Posterior vena cava (tissue), 2 donors: ENCODE measurements at places on chromosomes 12 and 14. TPM values are rescaled to one million over a fixed set of nuclear protein-coding genes. Genes with fewer than 3 reads are reported as not detected.

DNA sequence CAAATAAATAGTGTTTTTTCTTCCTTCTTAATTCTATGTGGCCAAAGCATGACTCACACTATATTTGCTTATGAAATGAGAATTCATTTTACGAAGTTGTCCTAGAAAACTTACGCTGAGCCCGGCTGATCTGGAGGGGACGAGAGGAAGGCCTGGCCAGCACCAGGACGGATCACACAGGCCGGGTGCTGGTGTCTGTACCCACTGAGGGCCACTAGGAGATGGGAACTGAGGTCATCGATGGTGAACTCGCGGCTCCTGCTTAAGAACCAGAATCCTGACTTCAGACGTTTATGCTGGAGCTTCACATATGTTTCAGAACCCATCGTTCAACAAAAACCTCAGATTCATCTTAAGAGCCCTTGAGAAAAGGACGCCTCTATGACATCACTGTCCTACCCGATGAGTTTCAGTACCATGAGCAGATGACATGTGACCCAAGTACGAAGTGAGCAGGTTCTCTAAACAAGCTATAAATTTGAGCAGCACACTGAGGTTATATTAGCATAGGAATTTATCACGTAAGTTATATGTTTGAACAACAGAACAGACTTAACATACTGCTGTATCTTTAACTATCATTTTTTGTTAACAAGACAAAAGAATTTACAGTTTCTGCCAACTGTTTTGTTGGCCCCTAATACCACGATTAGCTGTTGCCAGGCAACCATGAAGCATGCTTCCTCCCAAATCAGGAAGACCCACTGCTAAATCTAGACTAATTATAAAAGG, 111.9 kb downstream of the FOXN3 start:
- DNase-seq, result no peak

DNA sequence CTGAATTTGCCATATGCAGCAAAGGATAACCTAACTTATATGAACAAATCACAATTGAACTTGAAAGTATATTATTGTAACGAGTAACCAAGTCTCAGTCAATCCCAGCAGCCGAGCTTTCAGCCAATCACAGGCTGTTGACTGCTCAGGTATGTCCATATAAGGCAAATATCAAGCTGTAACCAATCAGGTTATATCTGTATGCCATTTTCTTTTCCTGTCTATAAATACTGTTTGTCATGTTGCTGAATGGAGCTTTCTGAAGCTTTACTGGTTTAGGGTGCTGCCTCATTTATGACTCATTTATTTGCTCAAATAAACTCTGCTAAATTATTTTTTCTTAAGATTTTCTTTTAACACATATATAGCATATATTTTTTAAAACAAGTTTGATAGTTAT, 1059.5 kb downstream of the GALC start:
- no peak for DNase-seq

DNA sequence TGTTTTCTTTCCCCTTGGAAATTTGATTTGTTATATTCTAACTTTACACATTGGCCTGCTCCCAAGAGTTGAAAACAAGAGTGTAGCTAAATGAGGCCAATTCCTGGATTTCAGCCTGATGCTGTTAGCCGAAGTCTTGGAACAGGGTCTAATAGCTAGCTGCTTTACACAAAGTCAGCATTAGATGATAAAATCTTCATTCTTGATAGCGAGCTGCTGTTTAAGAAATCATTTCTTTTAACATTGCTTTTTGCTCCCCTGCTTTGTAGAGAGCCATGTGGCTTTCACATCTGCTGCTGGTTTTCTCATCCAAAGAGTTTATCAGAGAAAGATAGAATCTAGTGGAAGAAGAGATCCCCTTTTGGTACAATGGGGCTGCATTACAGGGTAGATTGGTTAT, 22.3 kb downstream of the FBXW8 start:
- no peak for DNase-seq

- no peak for DNase-seq
Observed at GRCh38 chr12:131002216-131002631, 48.5 kb downstream of the ADGRD1 start.

DNA sequence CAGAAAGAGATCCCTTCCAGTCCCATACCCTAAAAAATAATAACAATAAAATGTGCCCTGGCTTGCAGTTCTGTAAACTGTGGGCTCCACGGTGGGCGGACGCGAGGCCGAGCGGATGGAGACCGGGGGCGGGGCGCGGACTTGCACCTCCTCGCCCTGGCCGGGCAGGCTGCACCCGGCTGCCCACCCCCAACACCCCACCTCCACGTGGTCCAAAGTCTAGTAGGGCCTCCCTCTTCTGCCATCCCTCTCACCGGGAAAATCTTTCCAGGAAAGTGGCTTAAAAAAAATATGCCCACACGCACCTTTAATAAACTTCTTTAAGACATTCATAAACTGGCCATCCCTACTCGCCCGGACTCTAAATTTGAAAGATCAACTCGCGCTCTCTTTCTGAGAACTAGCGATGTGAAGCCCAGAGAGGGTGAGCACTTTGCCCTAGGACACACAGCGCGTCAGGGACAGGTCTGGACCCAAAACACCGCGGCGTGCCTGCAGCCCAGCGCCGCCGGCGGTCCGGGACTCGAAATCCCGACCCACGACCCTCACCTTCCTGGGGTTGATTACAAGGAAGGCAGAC, 1.9 kb upstream of the BCL11B start:
- DNase-seq, result no peak

Gene HOXC13
- 1.1 TPM for total RNA-seq
